ENCODE measurements at places on chromosomes 6 and 20.

- no peak for DNase-seq
Measured at GRCh38 chr6:40583709-40584108, 3.5 kb downstream of the LRFN2 start.

- no peak for DNase-seq
Measured at GRCh38 chr6:119360262-119360915, 10.8 kb upstream of the MAN1A1 start.

- DNase-seq: peak; percentile 13
Measured at GRCh38 chr6:20126789-20127653, 85.2 kb downstream of the MBOAT1 start.

DNA sequence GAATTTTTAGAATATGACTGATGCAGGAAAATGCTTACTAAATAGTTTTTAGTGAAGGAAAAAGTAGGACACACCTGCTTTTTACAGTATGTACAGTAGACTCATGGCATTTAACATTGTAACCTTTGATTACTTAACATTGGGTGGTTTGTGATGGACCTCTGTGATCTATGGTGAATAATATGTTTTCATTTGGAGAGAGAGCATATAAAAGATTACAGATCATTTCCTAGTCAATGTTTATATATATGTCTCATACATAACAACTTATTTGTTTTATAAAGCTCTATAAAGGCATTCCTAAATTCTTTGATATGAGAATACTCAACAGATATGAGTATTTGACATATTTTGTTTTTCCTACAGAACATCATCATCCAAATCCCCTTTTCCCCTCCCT is 129.3 kb upstream of the PDE7B start:
- DNase-seq: no peak

GRCh38 chr20:46350201-46350985 is 42.1 kb upstream of the CDH22 start:
- peak; percentile 80 for DNase-seq

GRCh38 chr6:114342086-114342825 is 567 bp downstream of the HS3ST5 start:
- DNase-seq: no peak

DNA sequence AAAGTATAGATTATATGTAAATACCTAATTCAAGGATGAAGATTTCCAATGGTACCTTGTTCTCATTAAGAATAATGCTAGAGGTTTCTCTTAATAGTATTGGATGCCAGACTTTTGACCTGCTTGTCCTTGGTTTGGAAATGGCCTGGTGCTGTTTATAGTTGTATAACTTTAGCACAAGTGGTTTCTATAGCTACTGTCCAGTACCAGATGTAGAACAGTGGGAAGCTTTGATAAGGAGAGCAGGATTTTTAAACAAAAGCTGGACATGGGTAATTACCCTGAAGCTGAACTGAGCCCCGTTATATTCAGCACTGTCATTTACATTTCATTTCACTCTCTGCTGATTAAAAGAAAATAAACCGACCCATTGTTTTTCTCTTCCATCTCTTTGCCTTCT is 43.7 kb downstream of the TRMT11 start:
- peak; percentile 31 for DNase-seq

DNA sequence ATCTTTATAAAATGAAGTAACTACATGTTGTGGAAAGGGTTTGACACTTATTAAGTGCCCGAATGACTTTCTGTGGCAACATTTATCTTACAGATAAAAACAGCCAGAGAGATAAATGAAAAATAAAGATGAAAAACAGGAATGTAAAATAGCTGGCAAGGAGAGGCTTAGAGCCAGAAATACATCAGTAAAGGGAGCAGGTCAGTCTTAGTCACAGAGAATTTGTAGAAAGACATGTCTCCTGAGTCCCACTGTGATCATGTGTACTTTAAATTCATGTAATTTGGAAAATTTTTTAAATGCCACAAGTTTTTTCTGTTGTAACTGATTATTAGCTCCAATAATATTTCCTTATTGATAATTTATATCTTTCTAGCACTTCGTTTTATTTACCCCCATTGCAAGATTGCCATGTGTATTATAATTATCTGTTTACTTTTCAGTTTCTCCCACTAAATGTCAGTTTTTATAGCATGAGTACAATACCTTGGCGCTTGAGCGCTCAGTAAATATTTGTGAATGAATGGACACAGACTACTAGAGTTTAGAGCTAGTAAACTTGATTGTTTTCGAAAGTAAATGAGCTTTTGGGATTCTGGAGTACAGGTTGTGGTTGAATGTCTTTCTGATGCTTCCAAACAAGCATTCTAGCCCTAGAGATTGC is 15.2 kb downstream of the TAB2 start:
- DNase-seq: no peak

DNA sequence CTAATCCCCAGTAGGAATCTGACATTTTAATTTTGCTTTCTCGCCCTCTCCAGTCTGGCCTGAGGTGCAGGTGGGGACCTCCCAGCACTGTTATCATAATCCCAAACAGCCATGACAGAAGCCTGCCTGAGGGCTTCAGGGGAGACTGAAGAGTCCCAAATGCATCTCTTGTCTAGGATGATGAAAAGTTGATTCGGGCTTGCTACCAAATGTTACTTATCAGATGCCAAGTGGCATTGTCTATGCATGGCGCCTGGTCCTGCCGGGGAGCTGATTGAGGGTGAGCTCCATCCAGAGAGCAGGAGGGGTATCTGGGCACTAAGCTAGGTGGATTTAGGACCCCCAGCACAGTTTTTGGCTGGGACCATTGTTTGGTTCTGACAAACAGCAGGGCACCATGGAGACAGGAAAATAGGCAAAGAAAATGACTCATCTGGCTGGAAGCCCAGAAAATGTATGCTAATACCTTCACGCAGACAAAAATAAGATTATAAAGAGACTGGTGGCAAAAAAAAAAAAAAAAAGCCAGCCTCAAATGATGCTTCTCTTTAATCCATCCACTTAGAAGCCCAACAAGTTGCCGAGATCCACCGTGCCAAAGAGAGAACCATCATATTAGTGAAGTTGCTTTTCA is 513.7 kb upstream of the SULF2 start:
- peak; percentile 96 for DNase-seq
